Stimulated activated CD4-positive, alpha-beta T cell treated with anti-CD3 and anti-CD28 coated beads, Interleukin-15, amount 100 ng/mL, for 24 hours (primary cell): ENCODE measurements at places on chromosomes 13 and 19.

DNA sequence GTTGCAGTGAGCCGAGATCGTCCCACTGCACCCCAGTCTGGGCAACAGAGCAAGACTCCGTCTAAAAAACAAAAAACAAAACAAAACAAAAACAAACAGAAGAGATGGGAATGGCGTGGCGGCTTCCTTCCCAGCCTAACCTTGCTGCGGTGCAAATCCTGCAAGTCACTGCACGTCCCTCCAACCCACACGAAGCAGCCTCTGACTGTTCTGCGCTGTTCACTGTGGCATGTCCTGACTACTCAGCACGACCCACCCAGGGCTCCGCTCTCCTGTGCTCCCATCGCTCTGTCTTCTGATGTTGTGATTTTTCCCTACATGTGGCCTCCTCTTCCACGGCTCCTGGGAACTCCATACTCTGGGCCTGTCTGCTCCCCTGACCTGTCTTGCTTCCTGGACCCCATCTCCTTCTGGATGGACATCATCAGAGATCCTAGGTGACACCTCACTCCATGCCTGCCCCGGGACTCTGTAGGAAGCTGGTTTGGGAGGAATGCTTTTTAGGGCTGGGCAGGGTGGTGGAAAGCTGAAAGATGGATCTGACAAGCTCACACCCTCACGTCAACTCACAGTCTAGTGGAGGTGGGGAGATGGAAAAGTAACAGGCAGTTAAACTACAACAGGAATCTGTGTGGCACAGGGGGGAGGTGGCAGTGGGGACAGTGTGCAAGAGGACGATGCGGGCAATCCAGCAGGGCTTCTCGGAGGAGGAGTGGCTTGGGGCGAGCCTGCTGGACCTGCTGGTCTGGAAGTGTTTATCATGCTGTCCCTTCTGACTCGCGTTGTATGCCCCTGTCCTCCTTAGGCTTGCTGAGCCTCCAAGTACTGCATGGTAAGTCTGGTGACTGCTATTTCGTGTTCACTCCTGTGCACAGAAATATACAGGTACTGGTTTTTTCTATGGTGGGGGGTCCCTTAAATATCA, 18.8 kb downstream of the ZSCAN5A start:
- no peak for DNase-seq

- DNase-seq: no peak
These were observed 66.4 kb upstream of the PCDH9 start for GRCh38 chr13:67296511-67296910.

- no peak for DNase-seq
These were observed 7.4 kb upstream of the CYP4F3 start for GRCh38 chr19:15633082-15633835.

- no peak for DNase-seq
These were observed 859 bp downstream of the ZNF433 start for GRCh38 chr19:12034620-12035019.

- DNase-seq: no peak
These were observed 121.8 kb upstream of the OBI1 start for GRCh38 chr13:78780708-78781107.

GRCh38 chr13:113401452-113402415, 37.8 kb upstream of the GRTP1 start:
- DNase-seq: no peak

GRCh38 chr19:15443838-15444237, 5.9 kb downstream of the WIZ start:
- no peak for DNase-seq

DNA sequence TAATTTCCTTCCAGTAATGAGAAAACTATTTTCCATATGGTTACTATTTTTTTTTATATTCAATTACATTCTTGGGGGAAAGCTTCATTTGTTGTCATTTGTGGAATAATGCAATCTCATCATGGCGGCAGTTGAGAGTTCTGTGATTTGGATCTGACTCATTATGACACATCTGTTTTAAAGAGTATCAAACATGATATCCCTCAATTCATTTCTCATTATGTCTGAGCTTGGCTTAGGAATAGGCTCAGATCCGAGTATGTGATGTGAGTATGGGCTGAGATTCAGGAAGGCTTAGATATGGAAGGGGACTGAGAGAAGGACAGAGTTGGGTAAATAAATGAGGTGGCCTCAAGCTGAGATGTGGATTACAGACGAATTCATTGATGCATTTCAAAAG, 64.4 kb downstream of the POSTN start:
- DNase-seq: no peak

- peak; percentile 82 for DNase-seq
These were observed 1.2 kb downstream of the LYPD3 start for GRCh38 chr19:43464134-43464775.

GRCh38 chr19:31261603-31262212, 87.5 kb downstream of the TSHZ3 start:
- DNase-seq: no peak

DNA sequence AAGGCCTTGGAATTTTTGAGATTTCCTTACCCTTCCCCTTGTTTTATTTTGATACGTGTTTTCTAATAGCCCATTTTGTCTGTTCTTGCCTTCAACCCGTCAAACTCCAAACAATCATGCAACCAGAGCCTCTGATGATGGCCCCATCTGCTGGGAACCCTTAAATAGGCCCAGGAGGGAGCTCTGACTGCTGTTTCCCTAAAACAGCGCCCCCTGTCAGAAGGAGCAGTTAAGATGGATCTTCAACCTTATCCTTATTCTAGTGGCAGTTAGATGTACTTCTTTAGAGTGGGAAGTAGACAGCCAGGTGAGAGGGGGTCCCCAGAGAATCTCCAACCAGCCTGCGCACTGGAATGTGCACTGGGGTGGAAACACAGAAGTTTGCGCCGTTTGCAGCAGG, 1031.0 kb upstream of the PCDH9 start:
- no peak for DNase-seq

- DNase-seq: no peak
These were observed 36.1 kb downstream of the WDFY2 start for GRCh38 chr13:51620165-51620983.

GRCh38 chr13:57045826-57046546, 94.7 kb upstream of the PRR20A start:
- no peak for DNase-seq

DNA sequence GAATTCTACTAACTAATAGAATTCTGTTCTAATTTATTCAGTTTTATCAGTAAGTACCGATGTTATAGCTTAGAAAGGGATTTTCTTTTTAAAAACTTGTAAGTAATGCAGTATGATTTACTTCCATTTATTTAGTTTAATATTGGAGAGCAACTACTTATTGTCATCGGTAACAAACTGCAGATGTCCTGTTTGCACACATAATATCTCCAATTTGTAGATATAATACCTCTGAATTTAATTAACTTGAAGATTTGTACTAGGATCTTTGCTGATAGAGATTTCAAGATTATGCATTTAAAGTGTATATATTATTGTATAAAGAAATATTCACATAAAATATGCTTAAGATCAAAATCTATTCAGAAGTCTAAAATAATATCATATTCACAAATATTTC, 356.7 kb downstream of the PCDH17 start:
- no peak for DNase-seq

GRCh38 chr19:3862826-3863500, 5.9 kb downstream of the ZFR2 start:
- no peak for DNase-seq

DNA sequence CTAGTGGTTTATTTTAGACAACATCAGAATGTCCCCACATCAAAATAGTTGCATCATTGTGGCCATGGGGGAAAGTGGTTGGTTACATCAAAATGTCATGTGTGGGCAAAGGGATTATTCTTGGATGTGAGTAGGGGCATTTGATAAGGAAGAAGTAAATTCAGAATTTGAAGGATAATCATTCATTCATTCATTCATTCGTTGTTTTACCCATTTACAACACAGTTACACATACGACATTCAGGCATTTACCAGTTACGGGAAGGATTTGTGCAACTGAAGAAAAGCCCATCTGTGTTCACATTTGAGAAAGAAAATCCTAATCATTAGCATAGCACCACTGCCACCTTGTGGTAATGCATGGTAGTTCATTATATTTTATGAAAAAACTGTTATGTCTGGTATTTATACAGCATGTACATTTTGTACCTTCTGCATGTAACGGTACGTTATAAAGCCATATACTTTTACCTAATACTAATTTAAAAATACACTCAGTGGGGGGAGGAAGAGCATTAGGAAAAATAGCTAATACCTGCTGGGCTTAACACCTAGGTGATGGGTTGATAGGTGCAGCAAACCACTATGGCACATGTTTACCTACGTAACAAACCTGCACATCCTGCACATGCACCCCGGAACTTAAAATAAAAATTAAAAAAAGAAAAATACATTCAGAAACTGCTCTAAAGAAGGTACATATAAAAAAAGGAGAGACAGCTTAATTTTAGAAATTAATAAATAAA, 62.1 kb downstream of the DGKH start:
- DNase-seq: peak; percentile 29

- DNase-seq: no peak
These were observed 31.9 kb downstream of the PTPRS start for GRCh38 chr19:5308451-5309437.

GRCh38 chr13:25111585-25111956, 15.6 kb downstream of the PABPC3 start:
- DNase-seq: no peak

GRCh38 chr19:15247107-15248014, 15.1 kb upstream of the EPHX3 start:
- DNase-seq: no peak

- no peak for DNase-seq
These were observed 366.4 kb upstream of the SPRY2 start for GRCh38 chr13:80707000-80707983.

GRCh38 chr13:48318377-48318811, 14.8 kb downstream of the RB1 start:
- DNase-seq: peak; percentile 12

GRCh38 chr13:101757446-101758039, 305.1 kb downstream of the ITGBL1 start:
- DNase-seq: no peak

DNA sequence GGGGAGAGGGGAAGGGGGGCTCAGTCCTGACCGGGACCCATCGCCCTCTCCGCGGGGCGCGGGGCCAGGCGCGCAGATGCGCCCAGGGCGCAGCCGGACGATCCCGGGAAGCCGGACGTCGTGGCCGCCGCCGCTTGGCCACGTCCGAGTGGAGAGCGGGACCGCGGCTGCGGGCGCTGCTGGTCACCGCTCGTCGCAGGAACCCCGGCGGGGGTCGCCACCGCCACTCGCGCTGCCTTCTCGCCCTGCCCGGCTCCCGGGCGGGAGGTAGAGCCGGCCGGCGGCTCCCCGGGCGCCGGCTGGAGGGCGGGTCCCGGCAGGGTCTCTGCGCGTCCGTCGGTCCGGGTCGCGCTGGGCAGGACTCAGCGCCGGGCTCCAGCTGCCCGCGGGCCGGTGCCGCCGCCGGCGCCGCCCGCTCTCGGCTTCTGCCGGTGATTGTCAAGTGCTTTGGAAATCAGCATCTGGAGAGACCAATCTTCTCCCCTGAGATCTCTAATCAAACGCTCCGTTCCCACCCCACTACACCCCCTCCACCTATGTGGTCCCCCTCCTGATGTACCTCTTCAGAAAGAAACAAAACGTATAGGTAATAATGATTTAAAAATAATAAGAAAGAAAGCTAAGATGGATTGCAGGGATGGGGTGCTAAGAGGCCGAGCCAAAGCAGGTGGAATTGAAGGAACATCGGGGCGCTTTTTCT, 464.4 kb downstream of the ITGBL1 start:
- DNase-seq: no peak

DNA sequence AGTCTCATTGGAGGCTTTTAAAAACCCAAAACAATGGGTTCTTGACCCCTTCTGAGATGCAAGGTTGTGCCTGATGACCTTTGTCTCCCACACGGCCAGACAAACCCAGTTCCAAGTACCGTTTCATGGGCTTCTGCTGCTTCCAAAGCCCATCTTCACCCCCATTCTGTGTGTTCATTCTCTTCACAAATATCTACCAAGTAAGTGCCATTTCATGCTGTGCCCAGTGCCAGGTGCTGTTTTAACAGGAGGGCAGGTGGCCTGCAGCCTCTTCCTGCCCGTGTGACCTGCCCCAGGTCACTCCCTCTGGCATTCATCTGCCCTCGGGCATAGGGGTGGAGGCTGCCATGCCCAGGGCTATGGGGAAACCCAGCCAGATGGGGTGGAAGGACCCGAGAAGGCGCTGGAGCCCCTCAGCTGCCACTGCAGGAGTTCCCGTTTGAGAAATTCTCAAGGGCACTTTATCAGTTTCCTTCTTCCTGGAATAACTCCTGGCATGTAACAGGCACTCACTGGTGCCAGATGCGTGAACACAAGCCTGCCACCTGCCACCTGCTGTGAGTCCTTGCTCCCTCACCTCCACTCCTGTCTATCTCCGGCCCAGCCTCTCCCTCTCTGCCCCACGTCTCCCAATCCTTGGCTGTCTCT, 12.5 kb downstream of the CAPN12 start:
- DNase-seq: no peak
